ENCODE measurements at places on chromosomes 7 and 10.

GRCh38 chr7:135151132-135151531, 3.3 kb downstream of the TMEM140 start:
- no peak for DNase-seq

- DNase-seq = peak; percentile 62
Measured at GRCh38 chr7:2608921-2609411, 22.8 kb upstream of the TTYH3 start.

- DNase-seq = no peak
Measured at GRCh38 chr7:27863880-27864279, 123.9 kb downstream of the TAX1BP1 start.

DNA sequence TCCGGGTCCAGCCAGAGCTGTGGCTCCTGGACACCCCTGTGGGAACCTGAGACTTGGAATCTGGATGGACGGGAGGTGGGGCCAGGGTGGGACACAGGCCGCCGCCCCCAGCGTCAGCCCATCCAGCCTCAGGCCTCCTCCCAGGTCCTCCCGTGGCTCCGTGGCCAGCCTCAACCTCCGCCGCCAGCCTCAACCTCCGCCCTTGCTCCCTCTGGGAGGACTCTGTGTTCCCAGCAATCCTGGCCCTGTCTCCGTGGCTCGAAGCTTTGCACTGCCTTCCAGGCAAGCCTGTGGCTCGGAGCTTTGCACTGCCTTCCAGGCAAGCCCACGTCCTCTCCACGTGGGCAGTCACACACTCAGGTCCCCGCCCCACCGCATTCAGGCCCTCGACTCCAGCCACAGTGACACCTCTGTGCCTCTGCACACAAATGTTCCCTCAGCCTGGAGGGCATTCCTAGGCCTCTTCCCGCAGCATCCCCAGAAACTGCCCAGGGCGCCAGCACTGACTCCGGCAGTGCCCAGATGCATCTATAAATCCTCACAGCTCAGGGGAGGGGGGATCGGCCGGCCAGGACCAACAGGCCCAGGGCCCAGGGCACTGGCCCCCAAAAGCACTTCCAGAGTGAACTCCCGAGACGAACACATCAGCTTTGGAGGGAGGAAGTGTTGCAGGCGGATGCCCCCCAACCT, 44.7 kb upstream of the PDGFA start:
- DNase-seq = no peak

GRCh38 chr10:38127812-38128211, 33.7 kb downstream of the ZNF37A start:
- no peak for DNase-seq

DNA sequence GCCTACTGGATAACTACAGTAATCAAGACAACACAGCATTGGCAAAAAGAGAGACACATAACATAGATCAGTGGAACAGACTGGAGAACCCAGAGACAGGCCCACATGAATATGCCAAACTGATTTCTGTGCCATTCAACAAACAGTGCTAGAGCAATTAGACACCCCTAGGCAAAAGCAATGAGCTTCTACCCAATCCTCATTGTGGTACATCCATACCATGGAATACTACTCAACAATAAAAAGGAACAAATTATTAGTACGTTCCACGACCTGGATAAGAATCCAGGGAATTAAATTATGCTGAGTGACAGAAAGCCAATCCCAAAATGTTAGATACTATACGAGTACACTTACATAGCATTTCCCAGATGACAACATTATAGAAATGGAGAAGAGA, 2.8 kb upstream of the SVIL start:
- no peak for DNase-seq

Measured in tongue (tissue), 3 donors.